ENCODE measurements at places on chromosomes 13 and 19.

- peak; percentile 50 for DNase-seq
Observed at GRCh38 chr19:48489608-48490216, 20.5 kb downstream of the CYTH2 start.

GRCh38 chr13:113207460-113207859 lies 1.0 kb downstream of the PCID2 start:
- no peak for DNase-seq

DNA sequence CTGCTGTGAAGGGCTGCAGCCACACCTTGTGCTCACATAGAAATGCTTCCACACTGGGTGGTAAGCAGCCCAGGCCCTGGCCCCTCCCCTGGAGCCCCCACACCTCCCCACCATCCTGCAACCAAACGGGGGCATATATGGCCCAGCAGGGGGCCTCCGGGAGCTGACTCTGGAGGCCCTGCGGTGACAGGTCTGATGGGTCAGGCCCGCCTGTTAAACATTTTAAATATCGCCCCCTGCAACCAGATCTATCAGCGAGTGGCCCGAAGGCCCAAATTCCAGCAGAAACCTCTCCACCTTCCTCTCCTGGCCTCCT lies 48.0 kb upstream of the KATNAL1 start:
- DNase-seq: peak; percentile 19

DNA sequence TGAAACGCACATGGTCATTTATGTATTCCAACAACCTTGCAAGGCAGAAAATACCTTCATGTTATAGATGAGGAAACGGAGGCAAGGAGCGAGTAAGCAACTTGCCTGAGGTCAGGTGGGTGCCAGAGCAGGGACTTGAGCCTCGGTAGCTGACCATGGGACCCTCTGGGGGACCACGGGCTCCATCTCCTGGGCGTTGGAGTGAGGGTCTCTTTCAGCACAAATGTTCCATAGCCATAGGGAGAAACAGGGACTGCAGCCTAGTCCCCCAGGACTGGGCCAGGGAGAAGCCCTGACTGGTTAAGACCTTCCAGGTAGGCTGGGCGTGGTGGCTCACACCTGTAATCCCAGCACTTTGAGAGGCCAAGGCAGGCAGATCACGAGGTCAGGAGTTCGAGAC lies 38.4 kb upstream of the ADGRE5 start:
- no peak for DNase-seq

DNA sequence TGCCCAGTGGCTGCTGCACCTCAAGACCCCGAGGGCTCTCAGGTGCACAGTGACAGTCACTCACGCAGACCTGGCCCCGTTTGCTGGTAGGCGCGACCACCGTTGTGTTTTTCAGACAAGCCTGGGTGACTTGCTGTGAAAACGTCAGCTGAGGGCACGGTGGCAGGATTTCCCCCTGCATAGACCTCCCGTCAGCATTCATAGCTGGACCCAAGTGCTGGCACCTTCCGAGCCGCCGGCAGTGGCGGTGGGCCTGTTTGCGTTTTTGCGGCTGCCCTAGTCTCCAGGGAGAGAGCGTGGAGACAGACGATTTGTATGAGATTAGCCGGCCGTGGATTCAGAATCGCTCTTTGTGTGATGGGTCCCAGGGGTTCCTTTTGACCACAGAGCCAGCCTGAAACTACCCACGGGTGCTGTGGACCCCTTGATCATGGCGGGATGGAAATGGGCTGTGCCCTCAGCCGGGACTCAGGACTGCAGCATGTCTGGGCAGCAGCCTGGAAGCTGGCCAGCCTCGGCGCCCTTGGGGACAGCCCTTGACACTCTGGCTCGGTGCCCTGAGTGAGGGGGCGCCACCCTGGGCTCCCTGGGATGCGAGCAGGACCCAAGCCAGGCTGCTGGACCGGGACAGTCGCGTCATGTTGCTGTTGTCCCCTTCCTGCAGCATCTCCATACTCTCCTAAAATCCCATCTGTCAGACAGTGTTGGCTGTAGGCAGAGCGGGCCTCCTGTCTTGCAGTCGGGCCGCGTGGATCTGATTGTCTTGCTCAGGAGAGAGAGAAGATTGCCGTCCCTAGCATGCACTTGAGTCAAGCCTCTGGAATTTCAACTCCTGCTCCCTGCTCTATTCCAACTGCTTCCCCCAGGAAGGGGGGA lies 8.6 kb downstream of the KDM4B start:
- DNase-seq: no peak

DNA sequence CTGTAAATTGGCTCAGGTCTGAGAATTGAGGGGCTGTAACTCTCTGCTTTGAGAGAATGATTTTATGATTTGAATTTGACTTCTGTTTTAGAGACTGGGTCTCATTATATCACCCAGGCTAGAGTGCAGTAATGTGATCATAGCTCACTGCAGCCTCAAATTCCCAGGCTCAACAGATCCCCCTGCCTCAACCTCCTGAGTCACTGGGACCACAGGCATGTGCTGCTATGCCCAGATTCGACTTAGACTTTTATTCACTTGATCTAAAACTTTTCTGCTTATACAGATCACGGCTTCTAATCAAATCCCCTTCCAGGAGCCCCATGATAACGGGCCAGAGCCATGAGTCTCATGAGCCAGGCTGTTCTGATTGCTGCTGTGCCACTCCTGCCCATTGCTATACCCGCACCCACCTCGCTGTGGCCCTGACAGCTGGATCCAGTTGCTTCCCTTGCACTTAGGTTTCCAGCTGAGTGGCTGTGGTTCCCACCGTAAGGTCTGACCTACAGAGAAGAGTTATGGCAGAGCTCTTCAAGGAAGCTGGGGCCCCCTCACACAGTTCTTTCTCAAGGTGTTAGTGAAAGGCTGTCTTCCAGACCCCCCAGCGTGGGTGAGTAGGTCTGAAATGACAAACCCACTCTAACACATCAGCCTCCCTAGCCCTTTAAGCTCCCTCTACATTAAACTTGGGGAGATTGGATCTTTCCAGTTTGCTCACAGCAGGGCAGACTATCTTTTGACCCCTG lies 251.2 kb upstream of the SGCG start:
- no peak for DNase-seq

DNA sequence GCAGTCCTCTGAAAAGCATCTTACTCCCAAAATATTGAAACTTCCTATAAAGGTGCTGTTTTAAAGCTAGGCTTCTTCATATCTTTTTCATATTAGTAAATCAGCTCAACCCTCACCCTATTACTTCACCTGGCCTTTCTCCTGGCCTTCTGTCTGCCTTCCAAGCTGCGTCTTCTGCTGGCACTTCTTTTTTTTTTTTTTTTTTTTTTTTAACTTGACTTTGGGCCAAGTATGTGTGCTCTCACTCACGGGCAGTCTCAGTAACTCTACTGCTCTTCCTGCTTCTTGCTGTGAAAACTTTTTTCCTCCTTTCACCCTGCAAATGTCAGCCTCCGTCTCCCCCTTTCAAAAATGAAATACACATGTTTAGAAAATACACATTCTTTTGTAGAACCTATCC lies 41.2 kb upstream of the KCTD4 start:
- DNase-seq: no peak

DNA sequence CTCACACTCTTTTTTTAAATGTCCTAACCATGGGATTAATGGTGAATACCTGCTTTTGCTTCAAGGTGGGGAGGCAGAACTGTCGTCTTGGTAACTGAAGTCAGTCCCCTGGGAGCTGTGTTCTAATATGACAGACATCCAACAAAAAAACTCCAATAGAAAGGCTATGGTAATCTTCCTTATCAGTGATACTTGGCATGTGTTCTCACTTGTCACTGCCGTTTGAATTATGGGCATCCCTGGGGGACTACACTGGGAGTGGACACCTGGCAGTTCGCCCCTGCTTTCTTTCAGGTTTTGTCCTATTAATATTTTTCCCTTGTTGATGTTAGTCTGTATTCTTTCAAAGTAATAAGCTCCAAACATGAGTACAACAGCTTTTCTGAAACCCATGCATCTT lies 252.6 kb downstream of the SLITRK5 start:
- DNase-seq: no peak

- DNase-seq: no peak
Observed at GRCh38 chr19:1057176-1057855, 9.7 kb upstream of the ARHGAP45 start.

GRCh38 chr19:51163257-51163656 lies 21.2 kb downstream of the SIGLEC7 start:
- DNase-seq: no peak

DNA sequence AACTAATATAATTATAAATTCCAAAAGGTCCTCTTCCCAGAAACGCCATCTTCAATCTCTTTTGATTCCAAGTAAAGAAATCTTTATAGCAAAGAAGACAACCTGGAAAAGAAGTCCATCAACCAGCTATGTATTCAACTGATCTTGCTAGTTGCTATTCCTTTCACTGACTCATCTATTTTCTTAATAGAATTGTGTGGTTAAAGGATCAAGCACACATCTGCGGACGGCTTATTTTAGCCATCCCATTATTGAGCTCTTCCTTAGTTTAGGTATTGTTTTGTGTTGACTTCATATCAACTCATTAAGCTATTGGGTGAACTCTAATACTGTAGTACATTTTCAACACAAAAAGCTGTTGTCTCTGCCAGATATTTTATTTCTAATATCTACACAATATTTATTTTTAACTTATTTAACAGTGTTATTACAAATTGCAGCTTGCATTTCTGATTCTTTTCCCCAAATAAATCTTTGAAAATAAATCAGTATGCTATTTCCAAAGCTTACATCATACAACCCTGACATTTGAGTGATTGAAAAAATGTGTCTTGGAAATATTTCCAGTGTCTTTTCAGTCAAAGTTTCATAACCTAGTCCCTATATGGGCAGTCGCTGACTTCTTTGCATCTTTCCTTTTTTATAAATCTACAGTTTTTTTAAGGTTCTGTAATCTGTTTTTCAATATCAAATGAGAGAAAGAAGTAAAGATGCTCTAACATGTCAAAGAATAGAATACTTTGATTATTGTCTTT lies 158.8 kb upstream of the SPRY2 start:
- no peak for DNase-seq

- DNase-seq: no peak
Observed at GRCh38 chr13:49821216-49822009, 28.9 kb upstream of the KPNA3 start.

GRCh38 chr19:49639401-49640112 lies 386 bp downstream of the RRAS start:
- DNase-seq: no peak

- DNase-seq: no peak
Observed at GRCh38 chr19:7534531-7535046, 928 bp upstream of the PNPLA6 start.

DNA sequence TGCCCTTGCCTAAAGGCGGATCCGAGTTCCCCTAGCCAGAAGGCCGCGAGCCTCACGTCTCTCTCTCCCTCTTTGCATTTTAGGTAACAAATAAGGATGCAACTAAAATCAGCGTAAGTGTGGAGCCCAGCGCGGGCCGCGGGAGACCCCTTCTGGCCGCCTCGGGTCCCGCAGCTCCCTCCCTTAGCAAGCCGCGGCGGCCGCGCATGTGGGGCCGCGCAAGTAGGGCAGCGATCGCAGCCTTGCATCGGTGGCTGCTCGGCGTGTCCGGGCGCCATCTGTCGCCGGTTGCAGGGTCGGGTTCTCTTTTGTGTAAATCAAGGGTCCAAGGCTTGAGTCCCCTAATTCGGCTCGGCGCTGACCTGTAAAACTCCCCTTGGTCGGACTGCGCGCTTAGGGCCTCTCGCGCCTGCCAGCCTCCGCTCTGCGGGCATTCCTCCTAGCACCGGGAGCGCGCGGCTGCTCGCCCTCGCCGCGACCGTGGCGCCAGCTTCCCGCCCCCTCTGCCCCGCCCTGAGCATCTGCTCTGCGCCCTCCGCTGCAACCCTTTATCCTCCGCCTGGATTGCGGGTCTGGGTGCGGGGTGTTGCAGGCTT lies 2.7 kb downstream of the VSTM2B start:
- no peak for DNase-seq

DNA sequence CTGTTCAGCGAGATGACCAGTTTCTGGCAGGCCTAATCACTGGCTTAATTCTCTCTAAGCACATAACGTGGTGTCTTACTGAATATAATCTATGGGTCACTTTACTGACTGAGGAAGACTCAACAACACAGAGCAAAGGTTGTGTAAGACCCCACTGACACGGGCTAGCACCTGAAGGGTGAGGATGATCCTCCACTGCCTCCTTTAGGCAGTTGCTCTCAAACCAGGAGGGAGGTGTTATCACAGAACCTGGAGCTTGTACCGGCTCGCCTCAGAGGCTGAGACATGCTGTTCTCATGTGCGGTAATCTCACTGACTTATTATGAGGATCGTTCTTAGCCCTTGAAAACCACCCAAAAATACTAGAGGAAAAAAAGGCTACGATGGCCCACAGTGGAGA lies 28.3 kb downstream of the RCBTB2 start:
- DNase-seq: no peak

GRCh38 chr13:47433461-47434005 lies 536.7 kb upstream of the HTR2A start:
- no peak for DNase-seq

GRCh38 chr13:51202477-51203046 lies 19.6 kb upstream of the FAM124A start:
- no peak for DNase-seq

DNA sequence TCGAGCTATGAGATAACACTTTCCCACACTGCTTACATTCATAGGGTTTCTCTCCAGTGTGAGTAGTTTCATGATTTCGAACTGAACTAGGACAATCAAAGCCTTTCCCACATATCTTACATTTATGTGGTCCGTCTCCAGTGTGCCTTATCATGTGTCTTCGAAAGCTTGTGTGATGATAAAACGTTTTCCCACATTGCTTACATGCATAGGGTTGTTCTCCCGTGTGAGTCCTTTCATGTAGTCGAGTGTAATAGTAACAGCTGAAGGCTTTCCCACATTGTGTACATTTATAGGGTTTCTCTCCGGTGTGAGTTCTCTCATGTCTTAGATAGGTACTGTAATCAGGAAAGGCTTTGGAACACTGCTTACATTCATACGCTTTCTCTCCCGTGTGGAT lies 16.3 kb downstream of the ZNF823 start:
- DNase-seq: no peak

GRCh38 chr13:104823709-104824108 lies 1711.8 kb downstream of the EFNB2 start:
- DNase-seq: no peak

GRCh38 chr13:45269204-45269603 lies 68.4 kb upstream of the KCTD4 start:
- DNase-seq: no peak

- no peak for DNase-seq
Observed at GRCh38 chr19:3708207-3708931, at the start of gene TJP3. TJP3 (plus strand) TSS chr19:3708384; CDS start chr19:3728433, 20,049 bp downstream.

GRCh38 chr13:23025864-23026608 lies 154.7 kb upstream of the SGCG start:
- no peak for DNase-seq

All from stimulated activated CD8-positive, alpha-beta memory T cell treated with anti-CD3 and anti-CD28 coated beads, Interleukin-4, amount 100 ng/mL, for 1 hour (primary cell).